ENCODE measurements at places on chromosomes 1 and 21.
A peak's percentile ranks its signal among the peaks of the same experiment; 100 is the strongest.

- no peak for DNase-seq
- H3K36me3 ChIP-seq = no peaks in the 10 kb centered on the region
- peak overlapping the region; percentile 33 for H3K4me3 ChIP-seq
- H3K27me3 ChIP-seq = peaks cover 53% of the 10 kb centered on the region
Observed at GRCh38 chr1:77282187-77282865, 507 bp downstream of the AK5 start.

- H3K27ac ChIP-seq = no peak overlapping the region
- H3K27me3 ChIP-seq = peaks cover 4% of the 10 kb centered on the region
- no peaks in the 10 kb centered on the region for H3K4me1 ChIP-seq
- DNase-seq = no peak
Observed at GRCh38 chr1:108843390-108844137, 13.3 kb downstream of the AKNAD1 start.

DNA sequence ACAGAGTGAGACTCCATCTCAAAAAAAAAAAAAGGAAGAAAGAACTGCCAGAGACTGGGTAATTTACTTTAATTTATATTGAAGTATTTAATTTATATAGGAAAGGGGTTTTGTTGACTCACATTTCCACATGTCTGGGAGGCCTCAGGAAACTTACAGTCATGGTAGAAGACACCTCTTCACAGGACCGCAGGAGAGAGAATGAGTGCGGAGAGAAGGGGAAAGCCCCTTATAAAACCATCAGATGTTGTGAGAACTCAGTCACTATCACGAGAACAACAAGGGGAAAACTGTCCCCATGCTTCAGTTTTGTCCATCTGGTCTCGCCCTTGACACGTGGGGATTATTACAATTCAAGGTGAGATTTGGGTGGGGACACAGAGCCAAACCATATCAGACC is 25.8 kb upstream of the PPP1R8 start:
- no peak overlapping the region for H3K4me3 ChIP-seq
- H3K36me3 ChIP-seq = peaks cover 40% of the 10 kb centered on the region

DNA sequence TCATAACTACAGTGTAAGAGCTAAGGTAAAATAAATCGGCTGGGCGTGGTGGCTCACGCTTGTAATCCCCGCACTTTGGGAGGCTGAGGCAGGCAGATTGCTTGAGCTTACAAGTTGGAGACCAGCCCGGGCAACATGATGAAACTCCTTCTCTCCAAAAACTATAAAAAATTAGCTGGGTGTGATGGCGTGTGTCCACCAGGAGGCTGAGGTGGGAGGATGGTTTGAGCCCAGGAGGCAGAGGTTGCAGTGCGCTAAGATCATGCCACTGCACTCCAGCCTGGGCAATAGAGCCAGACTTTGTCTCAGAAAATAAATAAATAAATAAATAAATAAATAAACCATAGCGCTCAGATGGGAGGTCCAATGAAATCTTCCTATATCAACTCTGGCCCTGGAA is 16.7 kb upstream of the FAM110D start:
- DNase-seq = peak; percentile 33
- no peak overlapping the region for H3K4me3 ChIP-seq
- no peak overlapping the region for H3K27ac ChIP-seq
- peaks cover 12% of the 10 kb centered on the region for H3K27me3 ChIP-seq

DNA sequence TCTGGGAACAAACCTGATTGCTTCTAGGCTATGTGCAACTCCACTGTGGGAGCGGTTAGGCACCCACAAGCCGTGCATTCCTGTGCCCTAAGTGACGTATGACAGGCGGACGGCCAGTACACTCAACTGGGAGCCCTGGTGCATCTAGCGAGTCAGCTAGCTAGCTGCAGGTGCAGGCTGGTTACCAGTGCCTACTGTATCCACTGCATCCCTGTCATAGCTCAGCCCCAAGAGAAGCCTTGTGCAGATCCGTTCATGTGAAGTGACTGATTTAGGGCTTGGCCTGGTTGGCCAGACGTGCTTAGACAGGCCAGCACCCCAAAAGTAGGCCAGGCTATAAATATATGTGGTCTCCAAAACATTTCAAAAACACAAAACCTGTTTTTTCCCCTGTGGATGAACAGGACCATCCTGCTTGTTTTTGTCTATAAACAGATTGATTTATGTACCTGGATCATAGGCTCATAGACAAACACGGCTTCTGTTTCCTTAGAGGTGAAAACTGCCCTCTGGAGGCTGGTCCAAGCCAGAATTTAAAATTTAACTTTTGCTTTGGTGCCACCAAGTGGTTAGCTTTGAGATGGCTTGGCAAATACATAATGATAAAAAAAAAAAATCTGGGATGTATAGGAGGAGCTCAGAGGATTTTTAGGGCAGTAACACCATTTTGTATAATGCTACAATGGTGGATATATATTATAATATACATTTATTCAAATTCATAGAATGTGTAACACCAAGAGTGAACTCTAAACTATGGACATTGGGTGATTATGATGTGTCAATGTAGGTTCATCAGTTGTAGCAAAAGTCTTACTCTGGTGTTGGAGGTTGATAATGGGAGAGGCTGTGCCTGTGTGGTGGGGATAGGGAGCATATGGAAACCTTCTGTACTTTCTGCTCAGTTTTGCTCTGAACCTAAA is 68.5 kb downstream of the GIPC2 start:
- no peaks in the 10 kb centered on the region for H3K36me3 ChIP-seq
- peaks cover 5% of the 10 kb centered on the region for H3K27me3 ChIP-seq
- peak; percentile 70 for DNase-seq

GRCh38 chr1:247273013-247273412 is 17.1 kb downstream of the VN1R5 start:
- H3K4me1 ChIP-seq = no peaks in the 10 kb centered on the region
- H3K27ac ChIP-seq = no peak overlapping the region
- H3K4me3 ChIP-seq = no peak overlapping the region

GRCh38 chr21:16134134-16134533 is 404.4 kb downstream of the USP25 start:
- H3K4me3 ChIP-seq = no peak overlapping the region
- H3K27ac ChIP-seq = no peak overlapping the region
- no peaks in the 10 kb centered on the region for H3K27me3 ChIP-seq
- H3K36me3 ChIP-seq = no peaks in the 10 kb centered on the region
- H3K4me1 ChIP-seq = no peaks in the 10 kb centered on the region
- no peak for DNase-seq

DNA sequence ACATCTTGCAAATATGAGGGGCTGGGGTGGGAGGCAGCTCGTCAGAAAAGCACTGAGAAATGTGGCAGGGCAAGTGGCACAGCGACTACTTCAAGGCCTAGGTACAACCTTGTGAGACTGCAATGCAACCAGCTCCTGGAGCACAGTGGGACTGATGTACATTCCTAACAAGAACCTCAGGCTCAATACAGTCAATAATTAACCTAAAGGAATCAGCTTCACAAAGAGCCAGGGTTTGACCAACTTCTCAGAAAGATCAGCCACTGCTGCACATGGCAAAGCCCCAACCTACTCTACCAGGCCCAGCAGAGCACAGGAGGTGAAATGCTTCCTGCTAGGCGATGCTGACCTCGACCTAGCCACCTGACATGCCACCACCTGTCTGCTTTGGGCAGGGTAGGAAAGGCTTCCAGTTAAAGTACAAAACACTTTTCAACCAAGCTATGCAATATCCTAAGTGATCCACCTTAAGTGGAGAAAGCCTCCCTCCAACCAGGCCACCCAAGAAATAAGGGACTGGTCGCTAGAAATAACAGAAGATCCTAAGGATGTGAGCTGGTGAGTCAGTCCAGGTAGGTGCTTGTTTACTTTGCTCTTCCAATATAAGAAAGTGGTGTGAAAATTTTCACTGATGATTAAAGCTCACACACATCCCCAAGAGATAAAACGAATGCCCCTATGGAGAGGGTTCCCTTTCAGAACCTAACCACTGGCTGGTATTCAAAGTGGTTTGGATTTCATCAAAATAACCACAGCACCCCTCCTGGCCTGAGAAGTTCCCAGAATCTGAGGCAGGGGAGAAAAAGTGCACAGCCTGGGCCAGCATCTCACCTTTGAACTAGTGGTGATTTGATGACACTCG is 2.1 kb downstream of the RIPK4 start:
- H3K4me1 ChIP-seq = peaks cover 31% of the 10 kb centered on the region
- peaks cover 6% of the 10 kb centered on the region for H3K36me3 ChIP-seq
- no peak for DNase-seq
- H3K4me3 ChIP-seq = no peak overlapping the region
- H3K27ac ChIP-seq = no peak overlapping the region
- peaks cover 90% of the 10 kb centered on the region for H3K27me3 ChIP-seq

DNA sequence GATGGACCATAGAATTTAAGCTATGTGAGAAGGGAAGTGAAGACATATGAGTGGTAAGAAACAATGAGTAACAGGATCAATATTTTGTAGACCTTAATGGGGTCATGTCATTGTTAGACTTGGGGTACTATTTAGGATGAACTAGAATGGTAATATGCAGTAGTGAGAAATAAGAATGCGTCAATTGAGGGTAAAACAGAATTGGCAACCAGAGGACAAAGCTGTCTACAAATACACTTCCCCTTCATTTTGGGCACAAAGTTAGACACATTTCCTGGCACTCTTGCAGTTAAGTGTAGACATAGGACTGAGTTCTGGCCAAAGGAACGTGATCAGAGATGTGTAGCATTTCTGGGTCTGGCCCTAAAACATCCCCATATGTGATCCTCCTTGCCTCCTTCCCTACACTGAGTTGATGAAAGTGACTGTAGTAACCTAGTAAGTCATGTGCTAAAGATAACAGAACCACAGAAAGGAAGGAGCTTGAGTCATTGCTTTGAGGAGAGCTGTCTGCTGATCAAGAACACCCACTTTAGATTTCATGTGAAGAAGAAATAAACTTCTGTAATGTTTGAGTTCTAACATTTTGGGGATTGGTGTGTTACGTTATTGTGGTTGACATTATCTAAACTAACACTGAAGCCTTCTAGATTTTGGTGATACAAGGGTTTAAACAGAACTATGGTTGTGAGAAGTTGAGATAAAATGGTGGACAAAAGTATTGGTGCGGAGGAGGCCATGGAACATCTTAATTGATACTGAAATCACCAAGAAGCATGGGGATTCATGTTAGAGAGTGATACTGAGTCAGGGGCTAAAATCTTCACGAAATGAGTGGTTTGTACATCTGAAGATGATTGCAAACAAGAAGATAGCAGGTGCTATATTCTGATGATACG is 41.7 kb downstream of the CD55 start:
- peaks cover 26% of the 10 kb centered on the region for H3K36me3 ChIP-seq
- H3K27ac ChIP-seq = no peak overlapping the region
- H3K4me3 ChIP-seq = no peak overlapping the region
- no peaks in the 10 kb centered on the region for H3K4me1 ChIP-seq
- no peaks in the 10 kb centered on the region for H3K27me3 ChIP-seq

GRCh38 chr1:2098839-2099785 is 48.9 kb downstream of the PRKCZ start:
- H3K4me3 ChIP-seq = no peak overlapping the region
- H3K4me1 ChIP-seq = no peaks in the 10 kb centered on the region
- no peak overlapping the region for H3K27ac ChIP-seq
- H3K27me3 ChIP-seq = no peaks in the 10 kb centered on the region
- DNase-seq = no peak

DNA sequence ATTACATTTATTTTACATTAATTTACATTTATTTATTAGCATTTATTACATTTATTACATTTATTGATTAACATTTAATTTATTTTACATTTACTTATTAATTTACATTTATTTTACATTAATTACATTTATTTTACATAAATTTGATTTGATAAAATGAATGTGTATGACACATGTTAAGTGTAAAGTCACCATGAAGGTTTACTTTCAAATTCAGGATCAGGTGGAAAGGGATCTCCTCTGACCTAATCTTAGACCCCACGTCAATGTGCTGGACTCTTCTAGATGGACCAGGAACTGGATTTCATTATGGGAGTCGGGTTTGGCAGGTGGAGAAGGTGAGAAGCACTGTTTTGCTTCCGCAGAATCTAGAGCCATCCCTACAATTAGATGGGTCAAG is 76.1 kb downstream of the NCAM2 start:
- H3K27ac ChIP-seq = no peak overlapping the region
- no peaks in the 10 kb centered on the region for H3K27me3 ChIP-seq
- H3K36me3 ChIP-seq = no peaks in the 10 kb centered on the region
- DNase-seq = no peak
- no peaks in the 10 kb centered on the region for H3K4me1 ChIP-seq
- no peak overlapping the region for H3K4me3 ChIP-seq

DNA sequence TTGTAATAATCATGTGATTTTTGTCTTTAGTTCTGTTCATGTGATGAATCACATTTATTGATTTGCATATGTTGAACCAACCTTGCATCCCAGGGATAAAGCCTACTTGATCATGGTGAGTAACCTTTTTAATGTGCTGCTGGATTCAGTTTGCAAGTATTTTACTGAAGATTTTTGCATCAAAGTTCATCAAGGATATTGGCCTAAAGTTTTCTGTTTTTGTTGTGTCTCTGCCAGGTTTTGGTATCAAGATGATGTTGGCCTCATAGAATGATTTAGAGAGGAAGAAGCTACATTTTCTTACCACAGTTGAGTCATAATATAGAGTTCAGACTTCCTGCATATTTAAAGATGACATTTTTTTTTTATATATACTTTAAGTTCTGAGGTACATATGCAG is 455.9 kb downstream of the PLPP3 start:
- no peaks in the 10 kb centered on the region for H3K36me3 ChIP-seq
- no peak overlapping the region for H3K27ac ChIP-seq
- DNase-seq = no peak
- no peak overlapping the region for H3K4me3 ChIP-seq

DNA sequence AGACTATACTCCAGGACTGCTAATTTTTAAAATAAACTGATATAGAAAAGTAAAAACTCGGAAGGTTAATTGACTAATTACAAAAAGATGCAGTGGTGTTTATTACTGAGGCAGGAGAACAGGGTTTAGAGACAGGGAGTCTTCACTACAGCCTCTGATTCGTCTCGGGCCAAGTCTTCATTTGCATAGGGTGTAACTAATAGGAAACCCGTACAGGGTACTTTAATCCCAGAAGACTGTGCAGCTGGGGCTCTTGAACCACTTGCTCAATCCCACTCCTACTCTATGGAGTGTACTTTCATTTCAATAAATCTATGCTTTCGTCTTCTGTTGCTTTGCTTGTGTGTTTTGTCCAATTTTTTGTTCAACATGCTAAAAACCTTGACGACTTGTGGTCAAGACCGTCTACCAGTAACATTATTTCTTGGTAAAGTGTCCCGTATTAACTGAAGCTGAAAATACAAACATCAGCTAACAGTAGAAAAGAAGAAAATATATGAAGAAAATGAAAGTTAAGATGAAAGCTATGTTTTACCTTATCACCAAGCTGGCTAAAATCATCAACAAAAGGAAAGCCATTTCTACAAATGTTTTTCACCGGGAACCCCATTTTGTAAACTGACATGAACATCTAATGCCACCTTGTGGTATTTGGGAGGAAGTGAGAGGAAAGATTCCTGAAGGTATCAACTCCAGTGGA is 8.0 kb downstream of the SDHB start:
- no peak for DNase-seq
- peak overlapping the region; percentile 1 for H3K27ac ChIP-seq
- H3K4me1 ChIP-seq = peaks cover 16% of the 10 kb centered on the region
- H3K27me3 ChIP-seq = no peaks in the 10 kb centered on the region

- H3K27ac ChIP-seq = no peak overlapping the region
- no peaks in the 10 kb centered on the region for H3K36me3 ChIP-seq
- no peaks in the 10 kb centered on the region for H3K27me3 ChIP-seq
Observed at GRCh38 chr1:109198043-109198695, 15.5 kb upstream of the SARS1 start.

GRCh38 chr1:88330201-88330600 is 353.9 kb upstream of the PKN2 start:
- no peak overlapping the region for H3K27ac ChIP-seq
- H3K4me3 ChIP-seq = no peak overlapping the region
- H3K4me1 ChIP-seq = no peaks in the 10 kb centered on the region
- H3K27me3 ChIP-seq = no peaks in the 10 kb centered on the region

GRCh38 chr1:69510026-69510425 is 57.7 kb upstream of the LRRC7 start:
- no peaks in the 10 kb centered on the region for H3K27me3 ChIP-seq
- H3K36me3 ChIP-seq = no peaks in the 10 kb centered on the region

Measured in activated CD8-positive, alpha-beta memory T cell treated with anti-CD3 and anti-CD28 coated beads, Interleukin-2, amount 10 ng/mL, durations not matched to agents 7 days and 5 days (primary cell).